ENCODE measurements at places on chromosomes 4 and X. TPM values are rescaled to one million over a fixed set of nuclear protein-coding genes. Genes with fewer than 3 reads are reported as not detected.

Gene RAI2
- total RNA-seq = 23.6 TPM

Gene TMEM175
- total RNA-seq = 20.3 TPM

Gene COL25A1
- 0.77 TPM for total RNA-seq

Gene TLL1
- total RNA-seq = 1.0 TPM

Gene APBB2
- total RNA-seq = 23.5 TPM

Gene RBMXL3
- not detected for total RNA-seq

Gene STK32B
- total RNA-seq = 0.55 TPM

Gene LRAT
- not detected for total RNA-seq

Gene ALB
- total RNA-seq = not detected

Gene PSAPL1
- total RNA-seq = not detected

DNA sequence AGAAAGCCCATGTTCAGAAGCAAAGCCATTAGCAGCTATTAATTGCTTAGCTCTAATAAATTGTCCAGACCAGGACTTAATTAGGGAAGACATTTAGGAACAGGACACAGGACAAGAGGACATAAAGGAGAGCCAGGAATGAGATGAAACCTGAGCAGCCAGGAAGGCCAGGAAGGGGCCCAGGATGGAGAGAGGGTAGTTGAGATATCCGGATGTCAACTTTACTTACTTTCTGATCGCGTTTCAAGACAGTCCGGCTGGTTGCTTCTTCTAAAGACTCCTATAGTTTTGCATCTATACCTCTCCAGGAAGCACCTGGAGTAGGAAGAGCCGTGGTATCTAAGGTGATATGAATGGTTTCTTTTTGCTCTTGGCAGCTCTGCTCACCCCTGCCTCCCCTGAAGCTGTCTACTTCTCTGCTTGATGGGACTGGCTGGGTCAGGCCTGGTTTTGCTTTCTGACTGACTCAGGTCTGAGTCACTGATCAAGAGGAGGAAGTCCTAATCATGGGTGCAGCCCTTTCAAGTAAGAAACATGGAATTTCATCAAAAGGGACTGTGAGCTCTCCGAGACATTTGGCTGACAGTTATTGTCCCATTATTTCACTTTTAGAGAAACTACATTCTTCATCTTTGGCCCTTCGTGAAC, 733.3 kb downstream of the RPA4 start:
- H3K27ac ChIP-seq = no peak overlapping the region
- no peaks in the 10 kb centered on the region for H3K27me3 ChIP-seq
- H3K36me3 ChIP-seq = no peaks in the 10 kb centered on the region
- no peaks in the 10 kb centered on the region for H3K4me1 ChIP-seq
- no peak for DNase-seq
- no peak overlapping the region for H3K4me3 ChIP-seq

DNA sequence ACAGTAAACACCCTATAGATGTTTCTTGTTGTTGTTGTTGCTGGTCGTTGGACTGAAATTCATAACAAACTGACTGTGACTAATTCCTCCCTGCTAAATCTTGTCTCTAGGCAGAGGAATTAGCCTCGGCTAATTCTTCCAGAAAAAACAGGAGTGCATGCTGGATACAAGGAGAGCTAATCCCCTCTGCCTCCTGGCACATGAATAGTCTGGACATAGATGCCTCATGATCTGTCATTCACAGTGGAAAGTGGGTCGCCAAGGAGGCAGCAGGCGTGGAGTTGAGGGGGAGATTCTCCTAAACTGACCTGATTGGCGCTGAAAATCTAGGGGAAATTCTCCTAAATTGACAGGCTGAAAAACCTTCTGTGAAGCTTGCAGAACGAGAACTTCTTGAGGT, 220.1 kb downstream of the DCTD start:
- no peak overlapping the region for H3K27ac ChIP-seq
- DNase-seq = no peak
- H3K36me3 ChIP-seq = no peaks in the 10 kb centered on the region
- H3K4me1 ChIP-seq = peaks cover 6% of the 10 kb centered on the region
- no peaks in the 10 kb centered on the region for H3K27me3 ChIP-seq

GRCh38 chr4:60663769-60664168, 536.4 kb upstream of the ADGRL3 start:
- H3K4me1 ChIP-seq = no peaks in the 10 kb centered on the region
- H3K27ac ChIP-seq = no peak overlapping the region
- no peak for DNase-seq
- H3K4me3 ChIP-seq = no peak overlapping the region
- H3K27me3 ChIP-seq = no peaks in the 10 kb centered on the region

GRCh38 chr4:111681751-111682150, 463.5 kb upstream of the FAM241A start:
- H3K4me1 ChIP-seq = peaks cover 4% of the 10 kb centered on the region
- no peak overlapping the region for H3K4me3 ChIP-seq
- no peaks in the 10 kb centered on the region for H3K36me3 ChIP-seq
- no peaks in the 10 kb centered on the region for H3K27me3 ChIP-seq
- no peak for DNase-seq
- no peak overlapping the region for H3K27ac ChIP-seq

DNA sequence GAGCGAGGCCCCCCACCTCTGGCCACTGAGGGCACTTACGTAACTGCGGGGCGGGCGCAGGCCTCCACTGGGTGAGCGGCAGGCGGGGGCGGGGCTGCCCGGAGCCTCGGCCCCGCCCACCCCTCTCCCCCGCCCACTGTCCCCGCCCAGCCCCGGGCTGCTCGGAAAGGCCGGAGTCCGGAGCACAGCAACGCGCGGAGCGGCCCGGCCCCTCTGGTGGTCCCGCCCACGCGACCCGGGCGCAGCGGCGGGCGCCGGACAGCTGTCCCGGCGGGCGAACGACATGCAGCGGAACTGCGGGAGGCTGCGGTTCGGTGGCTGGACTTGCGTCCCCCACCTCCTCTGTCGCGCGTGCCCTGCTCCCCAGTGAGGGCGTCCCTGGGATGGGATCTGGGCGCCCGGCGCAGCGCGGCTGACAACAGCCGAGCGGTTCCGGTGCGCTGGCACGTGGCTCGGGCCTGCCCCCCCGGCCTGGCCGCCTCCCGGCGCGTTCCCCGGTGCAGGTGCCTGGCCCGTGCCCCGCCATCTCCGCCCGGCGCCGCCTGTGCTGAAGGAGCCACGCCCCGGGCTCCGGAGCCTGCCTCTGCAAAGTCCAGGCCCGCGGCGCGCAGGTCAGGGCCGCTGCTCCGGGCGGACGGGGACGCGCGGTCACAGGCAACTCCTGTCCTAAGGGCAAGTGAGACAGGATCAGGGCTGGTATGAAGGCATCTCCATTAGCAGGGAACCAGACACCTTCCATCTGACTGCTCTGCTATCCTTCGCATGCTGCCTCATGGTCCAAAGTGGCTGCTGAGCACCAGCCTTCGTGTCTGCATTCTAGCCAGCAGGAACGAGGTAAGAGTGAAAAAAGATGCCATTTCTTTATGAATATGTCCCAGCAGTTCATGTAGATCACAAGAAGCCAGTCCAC, 21.8 kb upstream of the JAKMIP1 start:
- peaks cover 9% of the 10 kb centered on the region for H3K4me1 ChIP-seq
- H3K4me3 ChIP-seq = peak overlapping the region; percentile 60
- no peaks in the 10 kb centered on the region for H3K36me3 ChIP-seq
- H3K27me3 ChIP-seq = peaks cover 88% of the 10 kb centered on the region
- H3K27ac ChIP-seq = no peak overlapping the region

DNA sequence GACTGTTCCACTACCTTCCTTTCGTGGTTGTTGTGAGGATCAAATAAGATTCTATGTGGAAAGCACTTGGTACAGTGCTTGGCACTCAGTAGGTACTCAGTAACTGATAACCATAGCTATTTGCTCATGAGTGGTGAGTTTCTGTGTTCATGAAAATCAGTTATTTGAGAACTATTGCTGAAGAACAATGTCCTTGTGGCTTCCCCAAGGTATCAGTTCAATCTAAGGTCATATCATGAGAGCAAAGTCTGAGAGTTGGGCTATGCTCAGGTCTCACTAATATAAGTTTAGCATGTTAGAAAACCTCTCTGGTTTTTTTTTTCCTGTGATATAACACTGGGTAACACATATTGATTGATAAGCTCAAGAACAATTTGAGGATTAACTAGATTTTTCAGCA, 147.8 kb downstream of the GRIA3 start:
- no peak overlapping the region for H3K4me3 ChIP-seq
- H3K36me3 ChIP-seq = no peaks in the 10 kb centered on the region
- no peaks in the 10 kb centered on the region for H3K27me3 ChIP-seq
- H3K4me1 ChIP-seq = no peaks in the 10 kb centered on the region
- no peak overlapping the region for H3K27ac ChIP-seq

GRCh38 chr4:22764183-22764582, 71.4 kb downstream of the GBA3 start:
- no peaks in the 10 kb centered on the region for H3K27me3 ChIP-seq
- H3K4me1 ChIP-seq = no peaks in the 10 kb centered on the region
- H3K4me3 ChIP-seq = no peak overlapping the region
- H3K36me3 ChIP-seq = no peaks in the 10 kb centered on the region
- H3K27ac ChIP-seq = no peak overlapping the region

- H3K27me3 ChIP-seq = no peaks in the 10 kb centered on the region
- H3K36me3 ChIP-seq = no peaks in the 10 kb centered on the region
- no peak for DNase-seq
- no peak overlapping the region for H3K27ac ChIP-seq
- peak overlapping the region; percentile 68 for H3K4me3 ChIP-seq
Observed at GRCh38 chrX:102658556-102658955, 7.3 kb downstream of the GPRASP1 start.

DNA sequence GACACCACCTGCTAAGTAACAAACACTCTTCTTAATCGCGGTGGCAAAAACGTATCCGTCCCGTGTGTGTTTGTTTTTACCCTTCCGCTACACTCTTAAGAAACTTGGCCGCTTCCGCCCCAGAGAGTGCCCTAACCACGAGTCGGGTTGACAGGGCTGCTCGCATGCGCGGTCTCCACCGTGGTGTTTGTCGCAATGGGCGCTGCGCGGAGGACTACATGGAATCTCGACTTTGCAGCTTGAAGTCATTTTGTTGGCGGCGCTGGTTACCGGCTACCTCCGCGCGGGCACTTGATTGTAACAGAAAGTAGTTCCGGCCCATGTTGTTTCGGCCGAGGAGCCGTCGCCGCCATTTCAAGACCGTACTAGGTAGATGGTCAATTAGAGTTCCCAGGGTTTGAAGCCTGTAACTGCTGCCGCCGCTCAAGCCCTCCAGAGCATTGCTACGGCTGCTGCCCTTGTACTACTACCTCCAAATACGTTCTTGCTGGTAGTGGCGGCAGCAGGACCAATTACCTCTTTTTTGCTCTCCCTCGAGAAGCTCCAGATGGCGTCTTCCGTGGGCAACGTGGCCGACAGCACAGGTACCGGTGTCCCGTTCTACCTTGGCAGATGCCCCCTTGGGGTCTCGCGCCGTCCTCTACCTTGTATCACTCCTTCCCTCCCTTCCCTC, at the start of gene OGT:
OGT (plus strand) TSS at position 352 of the 673 bp plus-strand sequence; CDS start at position 548, 196 bp downstream.
- peak; percentile 96 for DNase-seq
- peak within 1 kb of the TSS; percentile 94 for H3K27ac ChIP-seq
- no peaks in the 10 kb centered on the region for H3K27me3 ChIP-seq
- peak within 1 kb of the TSS; percentile 83 for H3K4me3 ChIP-seq
- H3K36me3 ChIP-seq = peaks cover 5% of the 10 kb centered on the region
- peaks cover 22% of the 10 kb centered on the region for H3K4me1 ChIP-seq

GRCh38 chr4:10050261-10050661, 29.0 kb upstream of the SLC2A9 start:
- H3K36me3 ChIP-seq = no peaks in the 10 kb centered on the region
- DNase-seq = no peak
- no peaks in the 10 kb centered on the region for H3K27me3 ChIP-seq
- H3K27ac ChIP-seq = no peak overlapping the region

- H3K27me3 ChIP-seq = no peaks in the 10 kb centered on the region
- no peaks in the 10 kb centered on the region for H3K36me3 ChIP-seq
Observed at GRCh38 chr4:25687773-25688172, 32.1 kb downstream of the SLC34A2 start.

- no peak overlapping the region for H3K27ac ChIP-seq
- H3K4me1 ChIP-seq = peaks cover 15% of the 10 kb centered on the region
- peak; percentile 11 for DNase-seq
- peaks cover 81% of the 10 kb centered on the region for H3K27me3 ChIP-seq
Observed at GRCh38 chr4:2059726-2060602, 837 bp downstream of the NAT8L start.

DNA sequence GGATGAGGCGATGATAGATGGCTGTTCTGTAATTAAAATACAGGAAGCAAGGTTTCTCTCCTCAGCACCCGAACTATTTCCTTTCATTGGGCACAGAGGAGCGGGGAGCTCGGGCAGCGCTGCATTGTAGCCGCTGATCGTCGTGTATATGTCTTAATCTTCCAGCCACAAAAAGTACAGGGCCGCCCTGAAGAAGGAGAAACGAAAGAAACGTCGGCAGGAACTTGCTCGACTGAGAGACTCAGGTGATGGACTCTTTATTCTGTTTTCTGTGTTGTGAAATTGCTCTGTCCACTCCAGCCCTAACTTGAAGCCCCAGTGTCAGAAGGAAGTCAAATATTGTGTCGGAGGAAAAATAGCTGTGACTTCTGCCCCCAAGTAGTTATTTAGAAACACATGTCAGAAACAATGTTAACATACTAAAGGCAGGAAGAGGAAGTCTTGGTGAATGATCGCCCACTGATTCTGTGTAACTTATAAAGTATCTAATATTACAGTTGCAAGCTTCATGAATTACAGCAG, 546 bp downstream of the ZRSR2 start:
- DNase-seq = no peak
- H3K36me3 ChIP-seq = no peaks in the 10 kb centered on the region
- H3K27ac ChIP-seq = peak overlapping the region; percentile 84
- no peaks in the 10 kb centered on the region for H3K27me3 ChIP-seq
- H3K4me1 ChIP-seq = peaks cover 8% of the 10 kb centered on the region

GRCh38 chr4:26197018-26197779, 123.6 kb upstream of the RBPJ start:
- H3K27ac ChIP-seq = no peak overlapping the region
- DNase-seq = no peak
- H3K4me1 ChIP-seq = no peaks in the 10 kb centered on the region
- H3K36me3 ChIP-seq = no peaks in the 10 kb centered on the region
- H3K27me3 ChIP-seq = peaks cover 18% of the 10 kb centered on the region

GRCh38 chr4:89161841-89162240, 50.5 kb downstream of the TIGD2 start:
- H3K4me3 ChIP-seq = no peak overlapping the region
- H3K36me3 ChIP-seq = no peaks in the 10 kb centered on the region
- H3K4me1 ChIP-seq = no peaks in the 10 kb centered on the region
- no peaks in the 10 kb centered on the region for H3K27me3 ChIP-seq
- DNase-seq = no peak
- no peak overlapping the region for H3K27ac ChIP-seq

- DNase-seq = no peak
- no peak overlapping the region for H3K27ac ChIP-seq
- H3K27me3 ChIP-seq = no peaks in the 10 kb centered on the region
- H3K4me1 ChIP-seq = peaks cover 13% of the 10 kb centered on the region
Observed at GRCh38 chr4:158193171-158193749, 17.0 kb upstream of the TMEM144 start.

- H3K4me3 ChIP-seq = no peak overlapping the region
- no peaks in the 10 kb centered on the region for H3K27me3 ChIP-seq
- no peak for DNase-seq
- H3K36me3 ChIP-seq = no peaks in the 10 kb centered on the region
- no peaks in the 10 kb centered on the region for H3K4me1 ChIP-seq
- H3K27ac ChIP-seq = peak overlapping the region; percentile 51
Observed at GRCh38 chrX:20383477-20383876, 116.8 kb upstream of the RPS6KA3 start.

- no peaks in the 10 kb centered on the region for H3K27me3 ChIP-seq
- no peaks in the 10 kb centered on the region for H3K4me1 ChIP-seq
- H3K36me3 ChIP-seq = no peaks in the 10 kb centered on the region
- H3K4me3 ChIP-seq = no peak overlapping the region
Observed at GRCh38 chrX:111837197-111837596, 38.8 kb upstream of the TRPC5OS start.
